ENCODE measurements at places on chromosomes 1 and 21.

GRCh38 chr1:40029608-40030007 is 10.9 kb upstream of the CAP1 start:
- no peak for DNase-seq

- peak; percentile 67 for DNase-seq
Observed at GRCh38 chr1:240189386-240189989, 97.8 kb downstream of the FMN2 start.

DNA sequence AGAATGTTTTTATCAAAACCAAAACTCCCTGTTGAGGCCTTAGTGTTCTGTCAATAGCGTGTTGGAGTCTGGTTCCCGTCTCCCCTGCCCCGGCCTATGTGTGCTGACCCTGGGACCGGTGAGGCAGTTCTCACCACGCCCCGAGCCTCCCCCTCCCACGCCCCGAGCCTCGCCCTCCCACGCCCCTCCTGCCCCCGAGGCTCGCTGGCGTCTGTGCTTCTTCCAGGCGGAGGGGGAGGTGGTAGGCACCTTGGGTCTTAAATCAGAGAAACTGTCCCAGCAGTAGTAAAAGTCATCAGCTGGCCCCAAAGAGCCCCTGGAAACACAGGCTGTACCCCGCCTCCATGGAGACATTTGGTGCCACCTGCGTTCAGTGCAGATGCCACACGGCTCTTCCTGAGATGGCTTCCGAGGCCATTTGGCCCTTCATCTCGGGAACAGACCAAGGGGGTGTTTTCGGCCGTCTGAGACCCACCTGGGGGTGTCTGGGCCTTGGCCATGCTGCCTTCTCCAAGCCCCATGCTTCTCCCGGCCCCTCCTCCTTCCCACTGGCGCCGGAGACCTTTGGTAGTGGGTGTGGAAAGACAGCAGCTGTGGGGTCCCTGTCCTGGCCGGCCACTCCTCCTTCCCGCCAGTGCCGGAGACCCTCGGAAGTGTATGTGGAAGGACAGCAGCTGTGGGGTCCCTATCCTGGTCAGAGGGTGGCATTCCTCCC is 44.7 kb downstream of the SKI start:
- DNase-seq = no peak

DNA sequence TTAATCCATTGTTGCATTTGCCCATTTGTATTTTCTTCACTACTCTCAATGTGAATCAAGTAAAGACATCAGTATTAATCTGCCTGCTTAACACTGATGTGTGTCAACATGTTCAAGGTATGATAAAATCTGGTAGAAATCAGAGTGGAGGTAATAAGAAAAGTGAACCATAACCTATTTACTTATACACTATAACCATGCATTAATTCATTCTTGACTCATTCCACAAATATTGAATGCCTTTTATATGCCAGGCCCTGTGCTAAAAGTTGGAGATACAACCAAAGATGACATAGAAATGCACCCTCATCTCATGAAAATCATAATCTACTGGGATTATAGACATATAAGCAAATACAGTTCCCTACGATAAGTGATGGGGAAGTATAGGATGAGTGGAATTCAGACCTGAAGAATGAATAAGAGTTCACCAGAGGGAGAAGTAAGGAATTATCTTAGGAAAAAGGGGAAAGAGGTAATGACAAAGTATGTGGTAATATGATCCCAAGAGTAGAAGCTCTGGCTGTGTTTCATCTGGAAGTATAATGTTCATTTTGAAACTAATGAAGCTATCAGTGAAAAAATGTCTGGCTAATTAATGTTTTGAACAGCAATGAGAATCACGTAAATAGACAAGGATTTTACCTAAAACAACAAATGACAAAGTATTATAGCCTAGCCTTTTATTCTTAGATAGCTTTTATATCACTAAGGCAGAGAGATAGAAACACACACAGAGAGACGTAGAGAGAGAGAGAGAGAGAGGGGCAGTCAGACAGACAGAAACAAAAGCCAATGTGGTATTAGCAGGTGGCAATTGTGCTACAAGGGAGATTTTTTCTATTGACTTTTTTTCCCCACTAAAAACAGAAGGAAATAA is 7.0 kb upstream of the RWDD3 start:
- no peak for DNase-seq

GRCh38 chr1:12549460-12550349 is 68.3 kb downstream of the DHRS3 start:
- peak; percentile 86 for DNase-seq

- DNase-seq = no peak
Observed at GRCh38 chr1:36472656-36473055, 8.5 kb upstream of the MRPS15 start.

DNA sequence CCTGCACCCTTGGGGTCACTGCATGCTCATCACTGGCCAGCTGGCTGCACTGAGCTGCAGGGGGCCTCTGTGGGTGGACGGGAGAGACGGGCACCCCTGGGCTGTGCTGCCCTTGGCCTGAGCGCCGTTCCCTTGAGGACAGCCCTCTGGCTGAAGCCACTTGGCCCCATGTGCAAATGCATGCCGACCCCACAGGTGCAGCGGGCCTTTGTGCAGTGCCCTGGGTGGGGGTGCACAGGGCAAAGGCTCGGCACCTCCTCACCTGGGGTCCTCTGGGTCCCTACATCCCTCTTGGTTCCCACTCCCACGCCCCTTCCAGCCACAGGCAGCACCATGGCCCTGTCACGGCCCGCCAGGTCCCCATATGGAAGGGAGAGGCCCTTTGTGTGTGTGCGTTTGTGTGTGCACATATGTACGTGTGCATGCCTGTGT is 41.3 kb downstream of the COQ8A start:
- DNase-seq = no peak

GRCh38 chr1:193070386-193070753 is 11.0 kb downstream of the RO60 start:
- no peak for DNase-seq

- DNase-seq = peak; percentile 3
Observed at GRCh38 chr1:64097859-64098258, 105.6 kb upstream of the UBE2U start.

GRCh38 chr1:167555971-167556714 is 2.6 kb upstream of the CREG1 start:
- DNase-seq = peak; percentile 82

- DNase-seq = peak; percentile 10
Observed at GRCh38 chr1:175984813-175985212, 222.3 kb downstream of the COP1 start.

GRCh38 chr21:42309753-42310213 is 5.4 kb downstream of the TFF3 start:
- DNase-seq = peak; percentile 52

DNA sequence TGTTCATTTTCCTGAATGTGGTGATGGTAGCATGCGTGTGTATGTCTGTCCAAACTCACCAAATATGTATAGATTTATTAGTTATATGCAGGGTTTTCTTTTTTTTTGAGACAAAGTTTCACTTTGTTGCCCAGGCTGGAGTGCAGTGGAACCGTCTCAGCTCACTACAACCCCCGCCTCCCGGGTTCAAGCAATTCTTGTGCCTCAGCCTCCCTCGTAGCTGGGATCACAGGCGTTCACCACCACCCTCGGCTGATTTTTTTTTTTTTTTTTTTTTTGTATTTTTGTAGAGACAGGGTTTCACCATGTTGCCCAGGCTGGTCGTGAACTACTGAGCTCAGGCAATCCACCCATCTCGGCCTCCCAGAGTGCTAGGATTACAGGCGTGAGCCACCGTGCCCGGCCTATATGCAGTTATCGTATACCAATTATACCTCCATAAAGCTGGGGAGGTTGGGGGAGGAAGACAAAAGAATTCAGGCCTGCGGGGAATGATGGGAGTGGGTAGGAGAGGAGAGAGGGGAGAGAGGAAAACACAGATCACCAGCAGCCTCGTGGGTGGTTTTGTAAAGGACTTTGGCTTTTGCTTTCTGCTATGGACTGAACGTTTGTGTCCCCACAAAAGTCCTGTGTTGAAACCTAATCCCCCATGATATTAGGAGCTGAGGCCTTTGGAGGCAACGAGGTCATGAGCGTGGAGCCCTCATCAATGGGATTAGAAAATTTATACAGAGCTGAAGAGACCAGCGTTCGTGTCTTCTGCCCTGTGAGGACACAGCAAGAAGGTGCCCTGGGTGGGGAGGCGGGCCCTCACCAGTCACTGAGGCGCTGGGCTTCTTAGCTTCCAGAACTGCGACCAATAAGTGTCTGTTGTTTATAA is 4.4 kb upstream of the HNRNPU start:
- DNase-seq = no peak

- DNase-seq = peak; percentile 10
Observed at GRCh38 chr21:32726839-32727686, 750 bp downstream of the SYNJ1 start.

DNA sequence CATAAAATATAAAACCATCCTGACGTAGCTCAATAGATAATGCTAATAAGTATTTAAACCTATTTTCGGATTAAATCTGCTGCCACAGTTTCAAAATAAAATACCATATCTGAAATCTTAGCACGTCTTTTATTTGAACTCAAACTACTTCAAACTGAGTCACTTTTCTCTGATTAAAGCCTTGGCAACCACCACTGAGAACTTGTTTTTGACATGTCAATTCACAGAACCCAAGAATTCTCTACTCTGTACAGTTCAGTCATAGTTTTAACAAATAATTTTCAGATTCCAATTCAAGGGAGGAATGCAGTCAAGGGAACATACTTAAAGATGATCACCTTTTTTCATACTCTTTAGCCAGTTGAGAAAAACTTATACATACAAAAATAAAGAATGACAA is 643.2 kb downstream of the KCNT2 start:
- no peak for DNase-seq

DNA sequence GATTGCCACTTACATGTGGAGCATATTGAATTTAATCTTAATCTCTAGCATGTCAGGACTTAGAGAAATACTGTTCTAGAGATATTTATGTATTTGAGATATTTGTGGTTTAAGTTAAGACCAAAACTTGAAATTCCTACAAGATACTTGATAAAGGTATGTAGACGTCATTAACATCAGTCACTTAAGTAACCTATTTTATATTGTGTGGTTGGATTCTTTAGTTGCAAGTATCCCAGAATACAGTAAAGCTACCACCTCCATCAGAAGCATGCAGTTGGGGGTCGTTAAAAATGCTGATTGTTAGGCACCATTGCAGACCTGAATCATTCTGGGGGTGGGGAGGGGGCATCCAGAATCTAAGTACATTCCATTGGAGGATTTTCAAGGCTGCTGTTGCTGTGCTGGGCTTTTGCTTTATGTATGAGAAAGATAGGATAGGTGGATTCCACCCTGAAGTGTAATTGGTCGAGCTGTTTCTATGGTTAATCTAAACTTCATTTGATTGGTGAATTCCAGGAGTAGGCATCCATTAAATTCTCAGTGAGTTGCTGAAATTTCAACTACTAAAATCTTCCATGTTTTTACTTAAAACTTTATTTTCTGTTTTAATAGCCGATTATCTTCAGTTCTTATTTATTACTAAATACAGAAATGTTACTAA is 4.0 kb downstream of the H3-3A start:
- no peak for DNase-seq

- DNase-seq = no peak
Observed at GRCh38 chr1:232590744-232591082, 39.2 kb downstream of the SIPA1L2 start.

DNA sequence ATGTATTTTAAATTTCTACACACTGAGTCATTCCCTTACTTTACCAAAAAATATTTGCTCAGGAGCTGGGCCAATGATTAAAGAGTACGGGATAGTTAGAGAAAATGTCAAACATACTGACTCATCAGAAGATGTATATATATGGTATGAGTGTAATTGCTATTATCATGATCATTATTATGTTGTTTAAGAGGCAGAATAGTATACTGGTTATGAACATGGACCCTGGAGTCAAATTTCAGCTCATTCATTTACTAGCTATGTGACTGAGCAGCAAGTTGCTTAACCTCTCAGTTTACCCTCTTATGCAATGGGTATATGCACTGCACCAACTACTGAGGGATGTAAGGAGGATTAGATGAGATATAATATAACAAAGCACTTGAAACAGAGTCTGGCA is 41.2 kb upstream of the USH2A start:
- no peak for DNase-seq

DNA sequence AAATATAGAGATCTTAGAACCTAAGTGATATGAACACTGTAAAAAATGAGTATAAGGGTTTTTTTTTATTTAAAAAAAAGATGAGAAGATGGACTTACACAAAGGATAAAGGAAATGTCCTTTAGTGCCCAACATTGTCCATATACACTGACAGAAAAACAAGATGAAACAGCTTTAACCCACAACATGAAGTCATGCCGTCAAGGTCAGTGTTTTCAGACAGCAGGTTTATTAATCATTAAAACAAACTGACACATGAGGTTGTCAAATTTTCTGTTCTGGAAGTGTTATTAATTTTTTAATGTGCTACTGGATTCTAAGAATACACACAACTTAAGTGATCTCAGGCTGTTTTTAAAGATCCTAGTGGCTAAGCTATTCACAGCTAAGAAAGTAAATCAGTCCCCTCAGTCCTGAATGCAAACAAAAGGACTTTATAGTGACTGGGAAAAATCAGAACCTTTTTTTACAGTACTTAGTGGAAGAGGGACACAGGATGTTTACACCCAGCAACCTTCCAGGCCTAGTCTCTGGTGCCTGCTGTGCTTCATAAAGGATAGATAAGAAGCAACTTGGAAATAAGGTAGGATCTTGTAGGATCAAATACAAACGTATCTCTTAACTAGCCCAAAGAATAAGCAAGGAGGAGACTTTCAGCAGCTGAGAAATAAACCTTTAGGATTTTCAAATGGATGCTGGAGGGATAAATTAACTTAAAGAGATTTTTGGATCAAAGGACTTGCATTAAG is 21.9 kb upstream of the PKN2 start:
- no peak for DNase-seq

- no peak for DNase-seq
Observed at GRCh38 chr1:59856725-59857338, 42.1 kb downstream of the HOOK1 start.

- DNase-seq = no peak
Observed at GRCh38 chr1:179776831-179777230, 33.7 kb downstream of the FAM163A start.

- DNase-seq = peak; percentile 56
Observed at GRCh38 chr1:155940482-155940992, 901 bp upstream of the RXFP4 start.

DNA sequence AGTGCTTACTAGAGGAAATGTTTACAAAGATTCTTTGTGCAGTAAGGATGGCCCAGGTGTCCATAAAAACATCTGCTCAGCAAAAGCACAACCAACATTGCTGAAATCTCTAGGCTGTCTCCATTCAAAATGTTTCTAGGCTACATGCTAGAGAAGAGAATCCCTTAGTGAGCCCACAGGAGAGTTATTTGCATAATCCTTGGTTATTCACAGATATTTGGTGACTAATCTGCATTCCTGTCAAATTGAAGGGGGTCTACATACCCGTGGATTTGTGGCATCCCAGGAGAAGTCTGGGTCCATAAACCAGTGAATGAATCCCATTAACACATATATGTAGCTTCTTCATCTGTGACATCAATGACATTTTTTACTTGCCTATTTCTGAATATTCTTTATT is 261.3 kb upstream of the ESRRG start:
- no peak for DNase-seq

Measured in Calu3 (cell line).